ENCODE measurements at places on chromosomes 3 and 15.
A peak's percentile ranks its signal among the peaks of the same experiment; 100 is the strongest.

DNA sequence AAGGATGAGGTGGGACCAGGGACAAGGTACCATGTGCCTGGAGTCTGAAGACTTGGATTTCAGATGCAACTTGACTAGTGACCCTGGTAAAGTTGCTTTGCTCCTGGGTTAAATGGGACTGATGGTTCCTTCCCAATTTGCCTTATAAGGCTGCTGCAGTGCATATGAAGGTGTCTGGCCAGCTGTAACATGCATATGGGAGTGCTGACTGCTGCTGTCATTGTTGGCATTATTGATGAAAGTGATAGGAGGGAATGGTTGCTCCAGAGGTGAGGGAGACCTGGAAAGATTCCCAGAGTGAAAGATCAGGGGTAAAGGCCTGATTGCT, 20.5 kb downstream of the CYP8B1 start:
- no peak for ATAC-seq

GRCh38 chr3:17979911-17980310, 237.5 kb upstream of the TBC1D5 start:
- no peak for ATAC-seq

DNA sequence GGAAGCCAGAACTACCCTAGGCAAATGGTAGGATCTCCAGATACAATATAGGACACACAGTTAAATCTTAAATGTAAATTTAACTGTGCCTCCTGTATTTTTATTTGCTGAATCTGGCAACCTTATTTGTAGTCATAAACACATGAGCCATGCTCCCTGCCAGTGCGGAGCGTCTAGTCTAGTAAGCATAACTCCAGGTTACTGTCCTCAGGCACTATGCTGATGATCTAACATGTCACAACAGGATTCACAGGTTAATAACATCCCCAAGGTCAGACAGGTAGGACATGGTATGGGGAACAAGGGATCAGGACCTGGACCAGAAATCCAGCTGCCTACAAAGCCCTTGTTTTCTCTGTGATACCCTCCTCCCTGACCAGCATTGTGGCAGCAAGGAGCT, 305.1 kb downstream of the CACNA2D3 start:
- ATAC-seq: no peak

DNA sequence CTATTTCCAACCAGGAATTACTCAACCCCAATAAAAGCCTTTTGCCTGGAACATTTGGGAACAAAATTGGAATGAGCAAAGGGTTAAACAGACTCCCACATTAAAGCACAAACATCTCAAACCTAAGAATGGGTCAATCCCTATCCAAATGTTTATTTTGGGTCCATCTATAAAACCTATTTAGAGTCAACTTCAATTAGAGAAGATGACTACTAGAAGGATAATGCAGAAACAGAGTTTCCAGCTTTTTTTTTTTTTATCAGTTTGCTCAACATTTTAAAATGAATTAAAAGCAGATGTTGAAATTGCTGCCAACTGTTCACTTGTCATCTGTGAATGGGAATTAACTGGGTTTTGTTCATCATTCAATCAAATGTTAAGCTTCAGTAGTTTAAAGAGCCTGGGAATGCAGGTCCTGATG, 4.1 kb upstream of the TBC1D23 start:
- ATAC-seq: no peak

DNA sequence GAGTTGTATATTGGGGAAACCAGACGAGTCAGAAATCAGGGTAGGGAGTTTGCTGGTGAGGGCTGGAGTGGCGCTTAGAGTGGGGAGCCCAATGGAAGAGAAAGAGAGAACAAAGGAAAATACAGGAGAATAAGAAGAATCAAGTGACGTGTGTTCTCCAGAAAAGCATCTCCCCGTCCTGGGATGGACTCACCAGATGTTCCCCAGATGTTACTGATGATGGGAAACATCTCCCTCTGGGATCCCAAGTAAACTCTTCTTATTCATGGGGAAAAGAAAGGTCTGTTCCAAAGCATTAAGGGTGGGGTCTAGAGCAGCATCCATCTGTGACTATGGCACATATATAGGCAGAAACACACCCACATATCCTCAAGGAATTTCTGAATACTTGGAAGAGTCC, 3.0 kb upstream of the CSRNP1 start:
- no peak for ATAC-seq

GRCh38 chr15:66497502-66498455, at the start of gene SNAPC5:
Gene SNAPC5, minus strand, starts transcription at chr15:66497762. Its CDS starts 31 bp downstream, at chr15:66497731.
- ATAC-seq: peak; percentile 98

DNA sequence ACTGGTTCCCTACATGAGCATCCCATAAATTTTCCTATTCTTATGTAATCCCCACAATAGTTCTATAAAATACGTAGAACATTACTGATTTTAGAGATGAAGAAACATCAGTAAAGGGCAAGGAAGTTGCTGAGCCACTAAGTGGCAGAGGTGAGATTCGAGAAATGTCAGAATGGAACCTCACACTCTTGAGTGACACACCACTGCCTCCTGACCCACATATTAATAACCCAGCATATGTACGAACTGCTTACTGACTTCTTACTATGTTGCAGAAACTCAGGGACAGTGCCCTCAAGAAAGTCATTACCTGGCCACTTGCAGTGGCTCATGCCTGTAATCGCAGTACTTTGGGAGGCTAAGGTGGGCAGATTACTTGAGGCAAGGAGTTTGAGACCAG, 1022.4 kb downstream of the FHIT start:
- ATAC-seq: peak; percentile 49

DNA sequence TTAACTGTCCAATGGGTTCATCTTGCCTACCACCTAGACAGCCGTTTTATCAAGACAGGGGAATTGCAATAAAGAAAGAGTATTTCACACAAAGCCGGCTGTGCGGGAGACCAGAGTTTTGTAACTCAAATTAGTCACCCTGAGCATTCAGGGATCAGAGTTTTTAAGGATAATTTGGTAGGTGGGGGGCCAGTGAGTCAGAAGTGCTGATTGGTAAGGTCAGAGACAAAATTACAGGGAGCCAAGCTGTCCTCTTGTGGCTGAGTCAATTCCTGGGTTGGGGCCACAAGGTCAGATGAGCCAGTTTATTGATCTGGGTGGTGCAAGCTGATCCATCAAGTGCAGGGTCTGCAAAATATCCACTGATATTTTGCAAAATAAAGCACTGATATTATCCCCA, 29.9 kb upstream of the GPD1L start:
- no peak for ATAC-seq
